Lower leg skin (tissue), 4 donors: ENCODE measurements at places on chromosomes 3 and 15.

DNA sequence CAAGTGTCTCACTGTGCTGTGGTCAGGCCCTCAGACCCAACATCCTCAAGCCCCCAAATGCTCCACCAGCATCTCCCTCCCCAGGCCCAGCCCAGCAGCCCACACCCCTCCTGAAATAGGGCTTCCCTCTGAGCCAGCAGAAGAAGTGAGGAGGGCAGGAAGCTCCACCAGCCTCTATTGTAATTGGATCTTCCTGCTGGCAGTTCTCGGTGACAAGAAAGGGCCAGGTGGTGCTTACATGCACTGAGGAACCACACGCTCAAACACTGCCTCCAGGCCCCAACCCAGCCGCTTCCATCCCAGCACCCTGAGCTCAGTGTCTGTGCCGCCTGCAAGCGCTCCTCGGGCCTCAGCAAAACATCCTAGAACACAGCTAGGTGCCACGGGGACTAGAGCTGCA lies 96.7 kb downstream of the ATP10A start:
- DNase-seq = peak; percentile 15

DNA sequence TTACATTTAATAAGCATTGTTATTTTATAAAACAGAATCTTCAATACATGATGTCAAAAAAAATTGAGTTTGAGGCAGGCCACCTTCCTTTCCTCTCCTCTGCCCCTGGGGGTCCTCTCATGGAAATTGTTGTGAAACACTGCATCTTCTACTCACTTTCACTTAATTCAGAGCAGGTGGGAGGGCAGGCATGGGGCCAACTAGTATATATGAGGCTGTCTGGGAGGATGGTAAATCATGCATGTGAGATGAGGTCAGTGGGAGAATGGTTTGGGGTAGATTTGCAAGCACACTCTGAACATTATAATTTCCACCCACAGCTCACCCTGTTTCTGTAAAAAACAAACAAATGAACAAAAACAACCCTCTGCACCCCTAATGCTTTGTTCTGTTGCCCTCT lies 10.4 kb upstream of the CCDC14 start:
- DNase-seq = no peak

GRCh38 chr3:127027811-127028548 lies 45.1 kb downstream of the PLXNA1 start:
- no peak for DNase-seq

GRCh38 chr15:69893863-69894262 lies 203.9 kb downstream of the TLE3 start:
- DNase-seq = peak; percentile 18

DNA sequence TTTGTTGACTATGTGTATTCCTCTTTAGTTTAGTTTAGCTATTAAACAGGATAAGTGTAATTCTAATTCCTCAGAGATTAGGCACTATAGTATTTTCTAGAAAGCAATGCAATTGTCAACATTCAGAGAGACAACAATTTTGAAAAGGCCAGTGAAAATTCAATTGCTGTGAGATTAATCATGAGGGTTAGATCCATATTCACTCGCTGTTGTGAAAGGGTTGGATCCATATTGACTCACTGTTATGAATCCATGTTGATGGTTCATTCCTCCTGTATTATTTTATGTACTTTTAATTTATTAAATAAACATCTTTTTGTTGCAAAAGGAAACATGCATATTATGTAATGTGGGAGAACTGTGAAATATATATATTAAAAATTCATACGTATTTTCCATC lies 641 bp downstream of the TRAT1 start:
- DNase-seq = no peak

GRCh38 chr15:40543631-40544294 lies 21.1 kb downstream of the CCDC32 start:
- no peak for DNase-seq

DNA sequence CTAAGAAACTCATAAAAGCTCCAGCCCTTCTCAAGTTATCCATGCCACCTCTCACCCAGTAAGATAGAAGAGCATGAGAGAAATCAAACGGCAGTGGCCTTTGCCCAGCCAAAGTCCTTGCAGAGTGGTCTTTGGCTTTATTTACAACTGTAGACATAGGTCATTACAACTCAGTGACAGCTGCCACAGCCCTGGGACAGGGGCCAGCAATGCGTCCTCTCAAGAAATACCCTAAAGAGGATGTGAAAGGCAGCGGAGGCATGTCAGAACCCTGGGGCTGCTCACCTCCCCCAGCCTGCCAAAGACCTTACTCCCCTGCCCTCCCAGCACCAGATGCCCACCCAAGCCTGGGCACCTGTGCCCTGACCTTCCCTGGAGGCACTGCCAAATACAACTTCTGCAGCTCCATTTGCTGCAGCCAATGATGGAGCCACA lies 6.3 kb downstream of the ACAA1 start:
- peak; percentile 48 for DNase-seq

GRCh38 chr15:62426387-62426956 lies 261.4 kb upstream of the C2CD4B start:
- DNase-seq = no peak

GRCh38 chr3:69282181-69282580 lies 103.7 kb downstream of the FRMD4B start:
- no peak for DNase-seq

DNA sequence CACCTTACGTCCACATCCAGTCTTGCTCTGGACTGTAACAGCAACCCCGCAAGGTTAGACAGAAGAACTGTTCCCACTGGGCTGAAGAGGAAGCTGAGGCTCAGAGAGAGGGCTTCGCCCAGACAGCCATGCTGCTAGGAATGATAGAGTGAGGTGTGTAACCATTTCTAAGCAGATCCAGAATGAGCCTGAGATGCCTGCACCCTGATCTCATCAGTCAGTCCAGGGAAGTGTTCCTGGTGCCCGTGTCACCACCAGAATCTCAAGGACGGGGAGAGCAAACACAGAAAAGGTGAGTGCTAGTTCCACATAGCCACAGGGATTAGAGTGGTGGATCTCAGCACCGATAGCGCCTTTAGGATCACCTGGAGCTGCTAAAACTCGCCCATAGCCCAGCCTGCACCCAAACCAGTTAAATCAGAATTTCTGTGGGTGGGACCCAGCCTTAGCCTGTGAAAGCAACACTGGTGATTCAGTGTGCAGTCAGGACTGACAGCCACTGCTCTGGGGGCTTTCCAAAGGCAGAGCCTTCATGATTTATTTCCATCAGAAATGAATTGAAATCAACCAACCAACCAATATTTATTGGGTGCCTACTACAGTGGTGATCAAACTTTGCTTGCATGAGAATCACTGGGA lies 12.3 kb downstream of the ISLR start:
- no peak for DNase-seq

DNA sequence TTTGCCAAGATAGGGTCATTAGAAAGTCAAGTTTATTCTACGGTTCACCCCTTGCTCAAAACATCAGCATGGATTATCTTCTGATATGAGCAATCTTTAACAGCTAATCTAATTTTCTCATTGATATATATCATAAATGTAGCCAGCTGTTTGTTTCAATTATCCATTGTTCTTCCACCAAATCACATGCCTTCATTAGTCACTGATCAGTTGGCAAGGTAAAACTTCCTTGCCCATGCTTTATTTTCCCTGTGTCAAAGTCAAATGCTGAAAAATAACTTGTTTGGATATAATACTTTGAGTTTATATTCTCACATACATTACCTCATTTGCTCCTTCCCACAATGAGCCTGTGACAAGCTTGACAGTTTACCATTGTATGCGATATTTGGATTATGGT lies 60.6 kb downstream of the DPH6 start:
- no peak for DNase-seq

DNA sequence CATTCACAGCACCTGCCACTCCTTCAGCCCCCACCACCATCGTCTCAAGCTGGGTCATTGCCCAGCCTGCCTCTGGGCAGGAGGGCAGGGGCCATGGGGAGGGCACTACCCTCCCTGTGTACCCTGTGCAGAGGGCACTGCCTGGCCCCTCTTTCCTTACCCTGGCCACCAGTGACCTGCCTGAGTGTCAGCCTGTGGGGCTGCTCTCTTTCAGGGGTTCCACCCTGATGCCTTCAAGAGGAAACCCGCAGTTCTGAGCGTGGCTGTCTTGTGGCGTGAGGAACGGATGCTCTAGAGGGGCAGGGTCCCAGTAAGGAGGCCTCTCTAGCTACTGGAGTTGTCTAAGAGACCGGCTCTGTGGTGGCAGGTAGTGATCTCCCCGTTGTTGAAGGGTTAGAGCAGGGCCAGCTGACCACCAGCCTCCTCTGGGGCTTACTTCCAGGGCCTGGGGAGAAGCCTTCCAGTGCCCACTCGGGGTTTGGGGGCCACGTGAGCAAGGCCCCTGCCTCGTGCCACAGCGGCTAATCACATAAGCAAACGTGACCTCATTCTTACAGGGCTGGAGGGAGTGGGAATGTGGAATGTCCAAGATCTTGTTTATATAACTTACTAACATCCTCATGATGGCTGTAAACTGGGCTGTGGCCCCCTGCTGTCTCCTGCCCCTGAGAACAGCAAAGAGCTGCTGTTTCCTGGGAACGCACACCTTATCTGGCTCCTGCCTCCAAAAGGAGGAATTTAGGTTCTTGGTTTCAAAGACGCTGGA lies 31.4 kb upstream of the SEC13 start:
- DNase-seq = no peak

GRCh38 chr15:41987246-41987924 lies 15.0 kb upstream of the EHD4 start:
- DNase-seq = no peak

GRCh38 chr3:58596834-58597518 lies 19.8 kb upstream of the FAM107A start:
- DNase-seq = no peak

- DNase-seq = no peak
These were observed 322.2 kb upstream of the SATB1 start for GRCh38 chr3:18747383-18747782.

GRCh38 chr3:55185380-55185779 lies 257.5 kb upstream of the LRTM1 start:
- no peak for DNase-seq

DNA sequence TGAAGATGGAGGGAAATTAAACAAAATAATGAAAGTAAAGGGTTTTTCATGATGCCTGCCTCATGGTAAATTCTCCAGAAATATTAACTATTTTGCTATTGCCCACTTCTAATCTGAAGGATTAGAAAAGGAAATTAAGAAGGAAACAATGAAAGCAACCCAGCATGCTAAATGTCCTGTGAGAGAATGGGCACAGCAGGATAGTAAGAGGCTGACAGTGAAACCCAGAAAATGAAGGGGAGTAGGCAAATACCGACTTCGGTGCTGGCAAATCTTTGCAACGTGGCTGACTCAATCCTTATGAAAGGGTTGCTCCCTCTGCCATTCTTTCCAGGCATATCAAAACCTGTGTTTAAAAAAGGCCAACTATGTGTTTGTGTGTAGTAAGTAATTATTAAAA lies 147.5 kb upstream of the SYNPR start:
- DNase-seq = no peak

DNA sequence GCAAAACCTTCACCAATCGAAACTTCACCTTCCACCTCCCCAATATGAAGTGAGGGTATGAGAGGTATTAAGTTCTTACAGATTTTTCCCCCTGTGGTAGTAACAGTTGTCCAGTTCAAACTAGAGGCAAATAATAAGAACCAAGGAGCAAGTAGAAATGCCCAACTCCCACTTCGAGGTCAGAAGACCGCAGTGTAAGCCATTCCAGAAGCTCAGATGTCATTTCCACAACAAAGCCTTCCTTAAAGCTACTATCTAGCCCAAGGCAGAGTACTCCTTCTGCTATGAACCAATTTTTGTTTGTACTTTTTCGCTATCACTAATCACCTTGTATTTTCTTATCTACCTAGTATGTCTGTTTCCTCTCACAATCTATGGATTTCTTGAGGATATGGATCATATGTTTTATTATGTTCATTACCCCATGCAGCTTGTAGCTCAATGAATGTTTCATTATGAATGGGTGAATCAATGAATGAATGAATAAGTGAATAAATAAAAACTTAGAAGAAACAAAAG lies 235.7 kb upstream of the KCNMB2 start:
- DNase-seq = no peak

DNA sequence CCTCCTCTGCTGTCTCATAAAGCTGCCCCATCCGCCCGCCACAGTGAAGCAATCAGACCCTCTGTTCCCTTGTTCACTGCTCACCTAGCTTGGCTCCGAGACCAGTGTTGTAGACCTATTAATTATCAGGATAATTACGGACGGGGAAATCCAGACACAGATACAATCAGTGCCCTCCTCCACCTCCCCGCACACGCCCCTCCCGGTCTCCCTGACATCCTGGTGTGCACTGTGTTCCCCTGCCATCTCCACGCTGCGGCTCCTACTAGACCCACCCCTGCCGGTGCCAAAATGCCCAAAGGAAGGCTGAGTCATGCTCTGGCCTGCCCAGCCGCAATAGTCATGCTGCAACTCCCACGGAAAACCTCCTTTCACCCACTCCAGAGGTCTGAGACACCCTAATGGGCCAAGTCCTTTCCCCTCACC lies 277.3 kb upstream of the TLE3 start:
- DNase-seq = peak; percentile 82

- no peak for DNase-seq
These were observed 14.6 kb downstream of the CYP19A1 start for GRCh38 chr15:51323749-51324148.

- DNase-seq = no peak
These were observed 18.9 kb downstream of the PHC3 start for GRCh38 chr3:170162630-170163029.

GRCh38 chr3:30271781-30272180 lies 334.6 kb upstream of the TGFBR2 start:
- DNase-seq = no peak

DNA sequence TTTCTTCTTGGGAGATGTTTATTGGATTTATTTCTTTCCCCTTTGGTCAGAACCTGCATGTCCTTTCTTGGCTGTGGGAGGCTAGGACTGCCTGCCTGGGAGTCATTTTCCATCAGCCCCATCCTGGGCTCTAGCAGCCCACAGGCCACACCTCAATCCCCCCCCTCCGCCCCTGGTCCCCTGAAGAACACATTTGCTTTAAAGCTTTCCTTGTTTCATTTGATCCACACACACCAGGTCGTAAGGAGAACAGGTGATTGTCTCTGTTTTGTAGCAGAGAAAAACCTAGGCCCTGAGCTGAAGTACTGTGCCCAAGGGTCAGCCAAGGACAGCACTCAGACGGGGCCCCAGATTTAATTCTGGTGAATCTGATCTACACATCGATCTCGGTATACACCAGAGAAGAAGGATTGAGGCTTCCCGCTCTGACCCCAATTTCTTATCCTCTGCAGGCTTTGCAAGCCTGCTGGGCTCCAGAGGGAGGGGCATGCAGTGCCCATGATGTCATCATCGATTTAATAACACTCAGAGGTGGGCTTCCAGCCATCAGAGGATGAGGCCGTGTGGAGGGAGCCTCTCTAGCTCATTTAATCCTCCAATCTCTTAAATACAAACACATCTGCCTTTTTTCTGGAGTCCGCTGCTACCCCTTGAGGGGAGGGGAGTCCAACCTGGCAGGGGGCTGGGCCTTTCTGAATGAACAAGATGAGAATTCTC lies 1.7 kb upstream of the CLN6 start:
- DNase-seq = peak; percentile 58

- DNase-seq = no peak
These were observed 514.4 kb upstream of the TBL1XR1 start for GRCh38 chr3:177711637-177712036.
